NCI-H187 (cell line): ENCODE measurements at places on chromosomes 5 and 9.

DNA sequence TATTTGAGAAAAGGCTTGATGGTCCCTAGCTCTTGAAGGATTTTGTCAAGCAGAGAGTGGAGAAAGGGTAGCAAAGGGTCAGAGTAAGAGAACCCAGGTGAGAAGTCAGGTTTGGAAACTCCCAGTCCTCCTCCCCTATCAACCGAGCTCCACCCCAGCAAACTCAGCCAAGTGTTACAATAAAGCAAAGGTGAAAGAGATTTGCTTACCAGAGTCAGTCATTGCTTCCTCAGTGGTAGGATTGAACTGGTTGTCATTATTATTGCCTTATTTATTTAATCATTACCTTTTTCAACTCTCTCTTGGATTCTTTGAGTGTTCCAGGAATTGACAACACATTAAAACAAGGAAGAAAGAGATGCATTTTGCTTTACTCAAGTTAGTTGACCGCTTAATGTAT, 80.5 kb downstream of the RFK start:
- no peak for DNase-seq

DNA sequence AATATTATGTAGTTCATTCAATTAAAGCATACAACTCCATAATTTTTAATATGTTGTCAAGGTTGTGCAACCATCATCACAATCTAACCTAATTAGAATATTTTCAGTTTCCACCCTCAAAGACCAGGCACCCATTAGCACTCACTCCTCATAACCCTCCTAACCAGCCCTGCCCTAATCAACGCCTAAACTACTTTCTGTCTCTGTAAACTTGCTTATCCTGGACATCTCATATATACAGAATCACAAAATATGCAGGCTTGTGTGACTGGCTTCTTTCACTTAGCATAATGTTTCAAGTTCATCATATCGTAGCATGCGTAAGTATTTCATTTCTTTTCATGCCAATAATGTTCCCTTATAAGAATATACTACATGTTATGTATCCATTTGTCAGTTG, 134.8 kb upstream of the NFIL3 start:
- no peak for DNase-seq

- DNase-seq, result no peak
Measured at GRCh38 chr5:51382521-51383130, 622 bp upstream of the ISL1 start.

DNA sequence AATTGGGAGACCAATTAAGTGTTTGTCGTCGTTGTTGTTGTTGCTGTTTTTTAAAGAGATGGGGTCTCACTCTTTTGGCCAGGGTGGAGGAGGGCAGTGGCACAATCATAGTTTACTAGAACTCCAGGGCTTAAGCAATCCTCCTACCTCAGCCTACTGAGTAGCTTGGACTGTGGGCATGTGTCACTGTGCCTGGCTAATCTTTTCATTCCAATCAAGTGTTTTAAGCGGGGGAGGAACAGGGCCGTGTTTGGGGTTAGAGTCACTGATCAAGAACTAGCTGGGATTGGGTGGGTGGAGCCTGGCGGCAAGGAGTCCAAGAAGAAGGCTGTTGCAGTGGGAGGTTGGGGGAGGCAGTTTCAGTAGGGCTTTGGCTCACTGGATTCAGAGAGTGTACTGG, 13.8 kb downstream of the SNX30 start:
- no peak for DNase-seq

GRCh38 chr9:125747053-125747764, at the start of gene PBX3:
Gene PBX3 (plus strand): TSS chr9:125747373.
- no peak for DNase-seq

- no peak for DNase-seq
Measured at GRCh38 chr5:157205708-157206107, 25.1 kb downstream of the ITK start.

DNA sequence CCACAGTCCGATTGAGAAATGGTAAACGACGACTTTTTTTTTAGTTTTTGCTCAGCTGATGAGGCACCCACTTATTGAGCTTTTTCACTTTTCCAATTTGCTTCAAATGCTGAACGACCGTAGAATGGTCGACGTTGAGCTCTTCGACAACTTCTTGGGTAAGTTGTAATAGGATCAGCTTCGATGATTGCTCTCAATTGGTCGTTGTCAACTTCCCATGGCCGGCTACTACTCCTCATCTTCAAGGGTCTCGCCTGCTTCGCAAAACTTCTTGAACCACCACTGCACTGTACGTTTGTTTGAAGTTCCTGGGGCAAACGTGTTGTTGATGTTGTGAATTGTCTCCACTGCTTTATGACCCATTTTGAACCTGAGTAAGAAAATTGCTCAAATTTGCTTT, 35.7 kb downstream of the NSD1 start:
- no peak for DNase-seq

GRCh38 chr5:172694541-172694940, 53.5 kb downstream of the NEURL1B start:
- no peak for DNase-seq

DNA sequence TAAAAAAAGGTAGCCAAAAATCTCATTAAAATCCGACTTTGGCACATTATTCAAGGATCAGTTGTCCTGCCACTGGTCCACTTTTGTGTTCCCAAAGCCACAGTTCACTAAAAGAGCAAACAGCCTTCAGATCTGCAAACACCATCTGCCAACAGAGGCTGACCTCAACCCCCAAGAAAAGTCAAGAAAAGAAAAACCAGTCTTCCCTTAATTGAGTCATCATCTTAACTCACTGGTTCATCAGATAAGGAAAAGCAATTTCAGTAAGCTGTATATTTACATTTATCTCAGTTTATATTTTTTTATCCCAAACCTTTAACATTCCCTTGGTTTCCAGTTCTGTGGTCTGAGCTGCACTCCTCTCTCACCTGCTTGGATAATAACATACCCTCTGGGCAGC, 21.2 kb downstream of the RASEF start:
- DNase-seq, result no peak

GRCh38 chr5:43780586-43780985, 177.6 kb downstream of the NNT start:
- DNase-seq, result no peak

DNA sequence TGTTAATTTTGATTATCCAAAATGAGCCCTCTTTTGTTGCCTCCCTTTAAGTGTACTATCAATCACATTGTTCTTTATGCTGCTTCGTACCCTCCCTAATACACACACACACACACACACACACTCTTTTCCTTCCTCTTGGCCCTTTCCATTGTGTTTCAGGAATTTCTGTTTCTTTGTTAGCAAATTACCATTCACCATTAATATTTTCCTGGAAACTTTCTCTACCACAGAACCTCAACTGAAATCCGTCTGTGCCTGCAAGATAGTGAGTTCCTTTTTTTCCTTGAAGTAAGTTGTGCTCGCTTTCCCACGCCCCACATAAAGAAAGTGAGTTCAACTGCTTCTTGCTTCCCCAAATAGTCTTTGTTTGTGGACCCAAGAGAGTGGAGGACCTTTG, 61.8 kb downstream of the SMIM15 start:
- no peak for DNase-seq

- DNase-seq, result no peak
Measured at GRCh38 chr9:127105805-127106465, 16.5 kb downstream of the ANGPTL2 start.

- DNase-seq, result no peak
Measured at GRCh38 chr5:143412661-143413342, 9.3 kb upstream of the NR3C1 start.

GRCh38 chr5:11084111-11084510, 323.1 kb upstream of the DAP start:
- DNase-seq, result no peak

DNA sequence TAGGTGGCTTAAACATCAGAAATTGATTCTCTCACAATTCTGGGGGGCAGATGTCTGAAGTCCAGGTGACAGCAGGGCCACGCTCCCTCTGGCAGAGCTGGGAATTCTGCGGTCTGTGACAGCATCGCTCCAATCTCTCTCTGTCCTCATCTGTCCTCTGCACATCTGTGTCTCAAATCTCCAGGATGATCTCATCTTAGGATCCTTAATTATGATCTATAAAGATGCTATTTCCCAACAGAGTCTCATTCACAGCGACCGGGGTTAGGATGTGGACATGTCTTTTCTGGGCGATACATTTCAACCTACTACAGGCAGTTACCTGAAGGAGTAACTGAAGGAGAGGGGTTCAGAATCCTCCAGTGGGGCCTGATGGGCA, 31.4 kb downstream of the ANKRD33B start:
- DNase-seq, result no peak

- no peak for DNase-seq
Measured at GRCh38 chr9:137269231-137269772, 8.2 kb upstream of the TOR4A start.

- DNase-seq, result no peak
Measured at GRCh38 chr5:40801771-40802562, 3.8 kb upstream of the PRKAA1 start.

- no peak for DNase-seq
Measured at GRCh38 chr9:35051069-35051967, 21.1 kb downstream of the VCP start.

DNA sequence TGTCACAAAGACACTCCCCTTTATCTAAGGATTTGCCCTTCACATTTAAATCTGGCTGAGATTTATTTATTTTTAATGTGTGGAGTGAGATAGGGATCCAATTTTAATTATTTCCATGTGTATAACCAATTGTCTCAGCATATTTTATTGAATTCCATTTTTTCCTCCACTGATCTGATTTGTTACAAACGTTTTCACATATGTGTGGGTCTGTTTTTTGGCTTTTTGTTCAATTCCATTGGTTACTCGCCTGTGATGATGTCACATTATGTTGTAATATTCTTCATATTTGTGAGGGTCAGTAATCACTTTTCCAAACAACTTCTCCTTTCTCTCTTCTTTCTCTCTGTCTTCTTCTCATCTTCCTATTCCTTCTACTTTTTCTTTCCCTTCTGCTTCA, 278.3 kb upstream of the RFX3 start:
- DNase-seq, result no peak

DNA sequence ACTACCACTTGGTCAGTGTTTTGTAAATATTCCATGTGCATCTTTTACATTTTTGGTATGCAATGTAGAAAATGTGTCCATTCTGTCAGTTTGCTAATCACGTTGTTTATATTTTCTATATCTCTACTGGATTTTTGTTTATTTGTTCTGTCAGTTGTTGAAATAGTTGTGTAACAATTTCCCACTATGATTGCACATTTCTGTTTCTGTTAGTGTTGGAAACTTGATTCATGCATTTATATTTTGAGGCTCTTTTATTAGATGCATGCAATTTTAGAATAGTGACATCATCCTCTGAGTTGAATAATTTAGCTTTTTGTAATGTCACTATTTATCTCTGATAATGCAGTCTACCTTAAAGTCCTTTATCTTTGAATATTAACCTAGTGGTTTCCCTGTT, 25.8 kb upstream of the LECT2 start:
- no peak for DNase-seq

GRCh38 chr9:132769906-132770769, 99.9 kb downstream of the GTF3C4 start:
- no peak for DNase-seq

DNA sequence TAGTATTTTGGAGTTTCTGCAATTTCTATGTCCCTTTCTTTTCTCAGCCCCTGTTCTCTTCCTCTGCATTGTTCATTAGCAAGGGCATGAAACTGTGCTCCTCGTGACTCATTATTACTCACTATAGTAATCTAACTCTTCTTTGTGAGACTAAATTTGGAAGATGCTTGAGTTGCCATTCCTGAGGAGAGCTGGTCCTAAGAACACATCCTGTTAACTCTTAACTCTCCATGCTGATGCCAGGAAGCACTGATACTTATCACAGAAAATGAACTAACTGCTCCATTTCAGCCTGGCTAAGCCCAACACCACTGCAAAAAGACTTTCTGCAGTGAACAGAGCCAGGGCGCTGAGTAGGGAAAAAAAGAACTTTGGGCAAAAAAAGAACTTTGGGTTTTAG, 10.6 kb upstream of the CSNK1A1 start:
- no peak for DNase-seq

- DNase-seq, result no peak
Measured at GRCh38 chr5:164893071-164893470, 1387.7 kb downstream of the MAT2B start.

DNA sequence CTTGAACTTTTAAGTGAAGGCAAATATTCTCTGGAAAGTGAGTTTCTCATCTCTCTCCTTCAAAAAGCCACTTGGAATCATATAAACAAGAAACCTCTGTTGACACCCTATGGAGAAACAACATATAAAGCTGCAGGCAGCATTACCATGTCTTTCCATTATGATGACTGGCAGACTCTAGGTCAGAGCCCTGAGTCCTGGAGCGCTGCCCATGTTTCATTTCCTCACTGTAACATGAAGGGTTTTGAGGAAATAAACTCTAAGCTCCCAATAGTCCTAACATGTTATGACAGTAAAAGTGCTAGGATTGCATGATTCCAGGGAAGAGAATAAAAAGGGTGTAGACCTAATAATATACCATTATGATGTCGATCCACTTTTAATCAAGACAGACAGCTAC, 220.6 kb downstream of the CTNND2 start:
- no peak for DNase-seq

DNA sequence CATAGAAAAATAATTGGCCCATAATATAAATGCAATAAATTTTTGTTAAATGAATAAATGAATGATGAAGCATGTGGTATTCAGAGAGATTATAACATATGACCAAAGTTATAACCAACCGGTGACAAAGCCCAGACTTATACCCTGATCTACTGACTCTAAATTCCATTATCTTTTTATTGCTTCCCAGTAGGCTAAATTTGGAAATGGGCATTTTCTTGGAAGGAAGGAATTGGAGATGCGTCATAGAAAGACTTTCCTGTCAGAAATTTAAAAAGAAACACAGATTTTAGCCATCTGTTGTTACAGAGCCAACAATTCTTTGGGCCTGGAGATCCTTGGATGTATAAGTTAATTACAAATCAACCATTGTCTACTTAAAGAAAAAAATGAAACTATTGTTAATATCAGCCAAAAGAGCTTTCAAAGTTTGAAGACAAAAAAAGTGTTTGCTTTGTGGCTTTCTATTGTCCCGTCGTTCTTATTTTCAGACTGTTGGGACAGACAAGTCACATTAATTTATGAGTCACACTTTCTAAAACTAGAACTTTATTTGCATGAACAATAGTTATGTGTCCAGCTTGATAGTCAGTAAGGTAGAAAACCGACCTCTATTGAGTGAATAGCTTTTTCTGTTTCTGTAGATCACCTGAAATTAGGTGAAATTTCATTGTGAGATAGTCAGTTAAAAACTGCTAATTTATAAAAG, 428.7 kb downstream of the GABRG2 start:
- DNase-seq, result no peak

DNA sequence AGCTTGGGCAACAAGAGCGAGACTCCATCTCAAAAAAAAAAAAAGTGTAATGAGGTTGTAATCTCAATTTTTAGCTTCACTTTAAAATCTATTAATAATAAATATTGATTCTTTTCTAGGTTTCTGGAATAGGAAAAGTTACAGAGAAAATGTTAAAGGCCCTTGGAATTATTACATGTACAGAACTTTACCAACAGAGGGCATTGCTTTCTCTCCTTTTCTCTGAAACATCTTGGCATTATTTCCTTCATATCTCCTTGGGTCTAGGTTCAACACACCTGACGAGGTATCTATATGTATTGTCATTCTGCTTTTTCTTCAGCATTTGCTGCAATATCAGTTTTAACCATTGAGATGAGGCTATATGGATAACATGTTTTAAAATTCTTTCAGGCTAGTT, 26.6 kb upstream of the ANKDD1B start:
- no peak for DNase-seq
